Activated T-cell treated with anti-CD3 and anti-CD28 coated beads, Interleukin-2, amount 50 U/mL, for 72 hours (primary cell): ENCODE measurements at places on chromosomes 16 and 17. TPM values are rescaled to one million over a fixed set of nuclear protein-coding genes. Genes with fewer than 3 reads are reported as not detected.

Gene KCTD2
- total RNA-seq: 21.4 TPM

GRCh38 chr17:70622368-70623260, 453.3 kb downstream of the KCNJ2 start:
- H3K27me3 ChIP-seq: no peaks in the 10 kb centered on the region
- H3K4me3 ChIP-seq: no peak overlapping the region
- H3K36me3 ChIP-seq: no peaks in the 10 kb centered on the region
- no peak overlapping the region for H3K27ac ChIP-seq
- no peaks in the 10 kb centered on the region for H3K4me1 ChIP-seq

- no peaks in the 10 kb centered on the region for H3K36me3 ChIP-seq
- no peaks in the 10 kb centered on the region for H3K27me3 ChIP-seq
- H3K4me1 ChIP-seq: no peaks in the 10 kb centered on the region
- H3K4me3 ChIP-seq: no peak overlapping the region
Observed at GRCh38 chr17:63247706-63248105, 198.4 kb downstream of the CYB561 start.

- H3K36me3 ChIP-seq: no peaks in the 10 kb centered on the region
- no peak overlapping the region for H3K4me3 ChIP-seq
- no peaks in the 10 kb centered on the region for H3K4me1 ChIP-seq
- DNase-seq: no peak
Observed at GRCh38 chr17:6172642-6173330, 102.6 kb downstream of the WSCD1 start.

- H3K27me3 ChIP-seq: peaks cover 24% of the 10 kb centered on the region
- peaks cover 25% of the 10 kb centered on the region for H3K4me1 ChIP-seq
- no peak overlapping the region for H3K4me3 ChIP-seq
- H3K36me3 ChIP-seq: peaks cover 3% of the 10 kb centered on the region
Observed at GRCh38 chr16:57341441-57342303, 16.9 kb upstream of the CCL22 start.

Gene TBC1D3C
- 4.7 TPM for total RNA-seq

- no peak overlapping the region for H3K27ac ChIP-seq
- peaks cover 7% of the 10 kb centered on the region for H3K27me3 ChIP-seq
- no peak overlapping the region for H3K4me3 ChIP-seq
- H3K4me1 ChIP-seq: peaks cover 14% of the 10 kb centered on the region
- H3K36me3 ChIP-seq: no peaks in the 10 kb centered on the region
Observed at GRCh38 chr16:88983165-88983564, 6.2 kb upstream of the CBFA2T3 start.

GRCh38 chr16:165539-166374, at the start of gene HBM:
TSS of gene HBM (plus strand) at chr16:165978. CDS start at chr16:165998, 20 bp downstream.
- no peak within 1 kb of the TSS for H3K27ac ChIP-seq
- peaks cover 50% of the 10 kb centered on the region for H3K27me3 ChIP-seq
- H3K4me1 ChIP-seq: peaks cover 7% of the 10 kb centered on the region

- no peak overlapping the region for H3K4me3 ChIP-seq
- DNase-seq: no peak
- H3K27ac ChIP-seq: no peak overlapping the region
- no peaks in the 10 kb centered on the region for H3K36me3 ChIP-seq
- H3K27me3 ChIP-seq: no peaks in the 10 kb centered on the region
Observed at GRCh38 chr17:59425085-59425931, 93.9 kb downstream of the YPEL2 start.

Gene CTRB2
- total RNA-seq: not detected
